ENCODE measurements at places on chromosomes 7 and 10.

GRCh38 chr7:52705768-52706167 lies 329.7 kb upstream of the POM121L12 start:
- no peak for DNase-seq

GRCh38 chr7:114784177-114784576 lies 137.7 kb upstream of the MDFIC start:
- no peak for DNase-seq

- DNase-seq, result no peak
Measured at GRCh38 chr10:13705526-13706174, 118.9 kb downstream of the PRPF18 start.

- no peak for DNase-seq
Measured at GRCh38 chr7:116380025-116380424, 119.5 kb upstream of the CAV2 start.

- DNase-seq, result no peak
Measured at GRCh38 chr10:21281765-21282484, 243.6 kb downstream of the SKIDA1 start.

- no peak for DNase-seq
Measured at GRCh38 chr7:33091111-33091531, 18.1 kb downstream of the RP9 start.

- DNase-seq, result no peak
Measured at GRCh38 chr7:132999845-133000244, 82.0 kb downstream of the CHCHD3 start.

DNA sequence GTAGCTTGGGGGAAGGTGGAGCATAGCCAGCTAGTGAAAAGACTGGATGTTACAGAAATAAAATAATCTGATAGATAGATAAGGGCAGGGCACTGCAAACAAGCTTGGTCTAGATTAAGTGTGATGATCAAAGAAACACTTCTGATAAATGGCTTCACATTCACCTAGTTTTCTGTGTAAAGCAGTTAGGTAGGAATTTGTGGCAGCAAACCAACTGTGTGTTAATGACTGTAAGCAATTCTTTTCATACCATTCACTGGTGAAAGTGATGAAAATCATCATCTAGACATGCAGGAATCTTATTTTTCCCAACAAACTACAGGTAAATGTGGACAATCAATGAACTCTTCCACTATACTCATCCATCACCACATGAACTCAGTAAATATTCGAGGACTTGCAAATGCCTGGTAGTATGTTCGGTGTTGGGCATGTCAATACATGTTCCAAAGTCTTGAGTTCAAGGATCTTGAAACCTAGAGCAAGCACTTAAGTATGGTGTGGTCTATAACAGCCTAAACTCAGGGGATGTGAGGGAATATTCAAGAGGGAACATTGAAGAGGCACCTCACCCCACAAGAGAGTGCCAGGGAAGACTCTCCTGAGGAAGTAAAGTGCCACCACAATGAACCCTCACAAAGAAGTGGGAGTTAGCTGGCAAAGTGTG lies 20.5 kb downstream of the PON3 start:
- DNase-seq, result no peak

DNA sequence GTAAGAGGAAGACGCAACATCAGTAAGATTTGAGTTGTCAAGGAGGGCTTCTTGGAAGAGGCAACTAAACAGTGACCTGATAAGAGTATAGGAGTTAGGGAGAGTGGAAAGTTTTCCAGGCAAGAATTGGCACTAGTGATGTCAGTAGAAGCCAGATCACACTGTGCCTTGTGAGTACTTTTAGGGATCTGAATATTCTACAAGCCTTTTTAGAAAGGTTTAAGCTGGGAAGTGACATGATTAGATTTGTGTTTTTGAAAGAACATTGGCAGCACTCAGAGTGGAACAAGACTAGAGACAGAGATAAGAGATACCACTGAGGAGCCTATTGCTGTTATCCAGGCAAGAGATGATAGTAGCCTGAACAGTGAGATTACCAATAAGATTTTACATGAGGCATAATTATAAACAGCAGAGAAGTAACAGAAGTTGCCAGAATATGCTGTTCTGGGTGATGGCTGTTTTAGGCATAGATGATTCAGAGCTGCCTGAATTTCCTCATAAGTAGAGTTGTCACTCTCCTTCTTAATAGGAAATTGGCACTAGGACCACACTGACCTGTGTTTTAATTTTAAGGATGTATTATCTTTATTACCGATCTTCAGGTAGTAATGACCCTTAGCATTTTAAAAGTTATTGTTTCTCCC lies 45.6 kb downstream of the NHLRC2 start:
- no peak for DNase-seq

DNA sequence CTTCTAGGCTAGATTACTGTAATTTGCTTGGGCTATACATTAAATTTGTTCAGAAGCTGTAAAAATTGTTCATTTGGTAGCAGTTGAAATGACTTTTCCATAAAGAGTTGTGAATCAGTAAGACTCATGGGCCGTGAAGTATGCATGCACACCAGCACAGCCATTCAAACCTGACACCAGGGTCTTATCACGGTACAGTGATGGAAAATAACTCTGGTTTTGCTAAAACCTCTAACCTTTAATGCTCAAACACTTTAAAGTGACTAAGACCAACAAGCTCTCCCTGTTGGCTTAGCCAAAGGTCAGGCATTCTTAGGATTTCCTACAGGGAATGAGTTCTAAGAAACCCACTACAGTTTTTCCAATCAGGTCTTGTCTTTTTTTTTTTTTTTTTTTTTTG lies 11.5 kb downstream of the ARL3 start:
- no peak for DNase-seq

DNA sequence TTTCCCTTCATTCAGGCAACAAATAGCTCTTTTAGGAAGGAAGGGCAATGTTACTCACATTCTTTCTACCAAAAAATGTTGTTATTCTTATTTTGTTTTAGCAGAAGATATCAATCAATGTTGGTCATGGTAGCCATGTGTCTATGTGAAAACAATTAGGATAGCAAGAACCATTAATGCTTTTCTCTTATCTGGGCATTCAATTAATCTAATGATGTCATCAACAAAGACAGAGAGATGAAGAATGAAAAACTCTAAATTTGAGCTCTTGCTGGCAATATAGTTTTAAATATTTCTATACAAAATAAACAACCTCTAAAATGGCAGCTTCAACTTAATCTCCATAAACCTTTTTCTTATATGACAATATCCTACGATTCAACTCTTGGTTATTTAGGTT lies 353.7 kb upstream of the ANKRD30A start:
- DNase-seq, result no peak

DNA sequence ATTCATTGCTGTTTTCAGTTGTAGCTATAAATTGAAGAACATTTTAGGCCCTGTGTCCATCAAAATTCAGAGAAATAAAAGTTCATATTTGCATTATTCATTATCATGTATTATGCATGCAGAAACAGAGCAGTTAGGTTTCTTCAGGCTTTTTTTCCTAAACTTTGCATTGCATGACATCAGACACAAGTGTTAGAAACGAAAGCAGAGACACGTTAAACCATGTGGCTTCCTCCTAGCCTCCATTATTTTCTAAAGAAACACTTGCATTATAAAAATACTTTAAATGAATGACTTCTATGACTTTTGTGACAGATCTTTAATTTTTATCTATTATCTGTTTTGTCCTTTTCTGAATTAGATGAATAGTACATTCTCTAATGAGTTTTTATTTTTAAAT lies 8.8 kb upstream of the EBLN1 start:
- no peak for DNase-seq

GRCh38 chr7:158467562-158467961 lies 120.1 kb downstream of the PTPRN2 start:
- DNase-seq, result no peak

DNA sequence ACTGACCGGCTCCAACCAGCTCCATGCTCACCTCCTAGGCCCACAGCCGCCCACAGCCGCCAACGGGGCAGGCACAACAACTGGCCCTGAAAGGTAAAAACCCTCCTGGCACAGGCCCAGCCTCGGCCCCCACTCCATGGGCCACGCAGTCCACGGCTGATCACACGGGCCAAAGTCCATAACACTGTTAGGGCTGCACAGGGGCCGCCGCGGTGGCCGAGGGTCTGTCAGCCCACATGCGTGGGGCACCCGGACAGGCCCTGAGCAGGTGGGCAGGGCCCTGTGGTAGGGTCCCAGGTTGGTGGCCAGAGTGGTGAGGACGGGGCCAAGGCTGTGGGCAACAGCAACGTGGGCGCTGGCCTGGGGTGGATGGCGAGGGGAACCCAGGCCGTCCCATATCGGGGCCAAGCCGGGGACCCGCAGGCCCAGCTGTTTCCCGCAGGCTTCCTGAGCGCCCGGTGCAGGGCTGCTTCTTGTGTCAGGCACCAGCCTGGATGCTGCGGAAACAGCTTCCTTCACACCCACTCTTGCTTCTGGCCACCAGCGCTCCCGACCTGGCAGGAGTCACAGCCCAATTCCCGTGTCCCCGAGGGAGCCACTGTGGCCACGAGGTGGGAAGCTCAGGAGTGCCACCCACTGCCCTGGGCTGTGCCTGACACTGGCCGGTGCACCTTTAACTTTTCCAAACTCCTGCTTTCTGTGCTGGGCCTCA lies 29.2 kb downstream of the CYP2W1 start:
- no peak for DNase-seq

DNA sequence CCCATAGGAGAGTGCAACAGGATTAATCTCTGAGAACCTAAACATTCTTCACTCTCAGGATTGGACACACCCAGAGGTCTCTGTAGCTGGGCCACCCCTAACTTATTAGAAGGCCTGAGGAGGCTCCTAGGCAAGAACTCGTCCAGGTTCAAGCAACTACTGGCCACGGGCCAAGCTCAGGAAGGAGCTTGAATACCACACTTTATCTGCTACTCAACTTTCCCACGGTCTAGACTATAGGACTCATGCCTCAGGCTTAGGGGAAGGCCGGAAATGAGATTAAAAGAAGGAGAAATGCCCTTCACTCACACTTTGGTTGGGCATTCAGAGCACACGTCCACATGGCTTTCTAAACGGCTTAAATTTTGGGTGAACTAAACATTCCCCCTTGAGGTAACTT lies 142.8 kb upstream of the PHYHIPL start:
- DNase-seq, result no peak

DNA sequence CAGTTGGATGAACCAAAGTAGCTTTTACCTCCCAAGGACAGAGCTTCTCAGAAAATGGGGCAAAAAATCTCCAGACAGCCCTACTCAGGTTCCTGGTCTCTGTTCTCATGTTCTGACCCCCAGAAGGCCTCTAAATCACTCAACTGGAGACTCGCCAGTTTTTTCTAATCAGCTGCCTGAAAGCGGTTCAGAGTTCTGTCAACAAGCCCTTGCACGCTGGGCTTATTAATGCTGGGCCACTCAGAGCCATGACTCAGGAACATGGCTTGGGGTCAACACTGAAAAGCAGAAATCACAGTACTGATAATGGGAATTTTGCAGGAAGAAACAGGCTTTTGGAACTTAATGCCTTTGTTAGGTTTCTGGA lies 15.3 kb downstream of the ECHDC3 start:
- DNase-seq, result no peak
